Renal cortical epithelial cell (primary cell): ENCODE measurements at places on chromosomes 4 and X. TPM values are rescaled to one million over a fixed set of nuclear protein-coding genes. Genes with fewer than 3 reads are reported as not detected.

GRCh38 chrX:22389556-22390179, 117.0 kb downstream of the CBLL2 start:
- DNase-seq: peak; percentile 91

DNA sequence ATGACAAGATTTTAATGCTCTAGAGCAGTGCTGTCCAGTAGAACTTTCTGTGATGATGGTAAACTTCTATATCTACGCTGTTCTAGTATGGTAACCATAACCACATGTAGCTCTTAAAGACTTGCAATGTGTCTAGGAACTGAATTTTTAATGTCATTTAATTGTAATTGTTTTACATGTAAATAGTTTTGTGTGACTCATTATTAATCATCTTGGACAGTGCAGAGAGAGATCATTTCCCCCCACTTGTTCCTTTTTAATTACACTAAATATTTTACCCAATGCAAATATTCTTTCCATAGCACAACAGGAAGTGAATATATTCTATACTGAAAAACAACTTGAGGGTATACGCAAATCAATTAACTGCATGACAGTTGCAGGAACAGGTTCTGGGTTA, 5.8 kb downstream of the ATG4A start:
- peak; percentile 28 for DNase-seq

GRCh38 chr4:7507381-7507780, 72.7 kb upstream of the PSAPL1 start:
- DNase-seq: no peak

GRCh38 chr4:158768555-158769174, at the start of gene FNIP2:
Gene FNIP2, plus strand, starts transcription at chr4:158769026. Its CDS starts 187 bp downstream, at chr4:158769213.
- no peak for DNase-seq

GRCh38 chrX:74784629-74785028, 140.6 kb downstream of the NEXMIF start:
- DNase-seq: no peak

- peak; percentile 37 for DNase-seq
Measured at GRCh38 chrX:2690856-2691542, at the start of gene CD99. Gene CD99, plus strand, starts transcription at chrX:2691295. Its CDS starts 66 bp downstream, at chrX:2691361.

The RBM46 gene
- total RNA-seq: 0.30 and 0.52 TPM in 2 replicates

The NSUN7 gene
- total RNA-seq: 2.1 and 4.5 TPM in 2 replicates
